ENCODE measurements at places on chromosomes 2 and 18.

- no peak for DNase-seq
These were observed 9.3 kb upstream of the GPR35 start for GRCh38 chr2:240615820-240616547.

DNA sequence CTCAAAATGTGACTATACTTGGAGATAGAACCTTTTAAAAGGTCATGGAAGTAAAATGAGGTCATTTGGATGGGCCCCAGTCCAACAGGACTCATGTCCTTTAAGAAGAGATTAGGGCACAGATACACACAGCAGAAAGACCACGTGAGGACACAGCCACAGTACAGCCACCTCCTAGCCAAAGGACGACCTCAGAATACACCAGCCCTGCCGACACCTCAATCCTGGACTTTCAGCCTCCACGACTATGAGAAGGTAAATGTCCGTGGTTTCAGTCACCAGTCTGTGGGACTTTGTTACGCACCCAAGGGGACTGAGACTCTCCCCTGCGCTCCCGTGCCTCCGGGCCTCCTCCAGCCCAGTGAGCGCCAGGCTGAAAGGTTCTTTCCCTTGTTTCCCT, 30.2 kb upstream of the HPCAL1 start:
- no peak for DNase-seq

- no peak for DNase-seq
These were observed 161.2 kb downstream of the PTPRM start for GRCh38 chr18:7728297-7728696.

DNA sequence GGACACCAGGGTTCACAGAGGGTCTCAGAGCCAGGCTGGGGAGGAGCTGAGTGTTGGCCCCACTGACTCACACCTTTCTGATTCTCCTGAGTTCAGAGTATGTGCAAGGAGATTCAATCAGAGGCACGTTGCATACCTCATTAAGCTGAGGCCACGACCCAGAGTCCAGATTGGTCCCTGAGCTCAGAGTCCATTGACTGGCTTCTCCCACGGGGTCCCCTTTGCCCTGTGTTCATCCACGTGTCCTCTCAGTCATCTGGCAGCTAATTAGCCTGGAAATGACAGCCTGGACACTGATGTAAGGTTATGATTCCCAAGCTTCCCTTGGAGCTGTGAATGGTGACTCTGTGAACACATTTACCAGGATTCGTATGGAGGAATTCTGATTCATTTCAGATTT, 267.2 kb downstream of the SH3BP4 start:
- DNase-seq = no peak

DNA sequence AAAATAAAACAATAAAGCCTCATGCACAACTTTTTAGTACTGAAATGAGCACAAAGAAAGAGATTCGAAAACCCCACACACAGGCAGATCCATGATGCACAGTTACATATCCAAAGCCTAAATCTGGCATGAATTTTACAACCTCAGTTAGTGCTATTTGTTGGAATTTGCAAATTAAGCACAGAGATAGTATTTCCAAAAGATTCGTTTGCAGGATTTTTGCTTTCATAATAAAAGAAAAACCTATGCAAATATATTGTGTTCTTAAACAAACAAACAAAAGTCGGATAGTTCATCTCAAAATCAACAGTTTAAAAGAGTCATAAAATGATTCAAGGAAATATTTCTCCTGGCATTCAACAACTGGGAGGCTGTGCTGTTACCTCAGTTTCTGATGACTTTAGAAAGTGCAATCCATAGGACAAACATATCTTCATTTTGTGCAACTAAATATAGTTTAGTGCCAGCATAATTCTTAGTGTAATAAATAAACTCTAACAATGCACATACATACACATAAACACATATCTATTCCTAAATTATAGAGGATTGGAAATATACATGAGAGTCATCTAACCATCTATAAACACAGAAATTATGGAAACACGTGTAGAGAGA, 10.8 kb downstream of the PAX3 start:
- no peak for DNase-seq

- no peak for DNase-seq
These were observed 138.2 kb downstream of the VAPA start for GRCh38 chr18:10051877-10052631.

GRCh38 chr18:36532394-36532793, 234.9 kb downstream of the FHOD3 start:
- no peak for DNase-seq

DNA sequence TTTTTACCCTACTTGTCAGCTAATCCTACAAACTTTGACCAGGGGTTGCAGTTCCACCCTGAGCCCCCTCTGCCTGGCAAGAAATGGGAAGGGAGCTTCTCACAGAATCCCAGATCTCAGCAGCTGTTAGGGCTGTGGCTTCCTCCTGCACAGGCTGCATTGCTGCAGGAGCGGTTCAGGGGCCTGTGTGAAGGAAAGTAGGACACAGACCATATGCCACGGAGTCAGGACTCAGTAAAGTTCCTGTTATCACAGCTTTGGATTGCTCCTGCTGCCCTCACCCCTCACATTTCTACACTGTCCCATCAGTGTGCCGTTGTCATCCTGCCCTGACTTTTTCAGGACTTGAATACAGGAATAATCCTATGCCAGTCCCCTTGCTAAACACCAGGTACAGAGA, 62.8 kb upstream of the SP3 start:
- no peak for DNase-seq

DNA sequence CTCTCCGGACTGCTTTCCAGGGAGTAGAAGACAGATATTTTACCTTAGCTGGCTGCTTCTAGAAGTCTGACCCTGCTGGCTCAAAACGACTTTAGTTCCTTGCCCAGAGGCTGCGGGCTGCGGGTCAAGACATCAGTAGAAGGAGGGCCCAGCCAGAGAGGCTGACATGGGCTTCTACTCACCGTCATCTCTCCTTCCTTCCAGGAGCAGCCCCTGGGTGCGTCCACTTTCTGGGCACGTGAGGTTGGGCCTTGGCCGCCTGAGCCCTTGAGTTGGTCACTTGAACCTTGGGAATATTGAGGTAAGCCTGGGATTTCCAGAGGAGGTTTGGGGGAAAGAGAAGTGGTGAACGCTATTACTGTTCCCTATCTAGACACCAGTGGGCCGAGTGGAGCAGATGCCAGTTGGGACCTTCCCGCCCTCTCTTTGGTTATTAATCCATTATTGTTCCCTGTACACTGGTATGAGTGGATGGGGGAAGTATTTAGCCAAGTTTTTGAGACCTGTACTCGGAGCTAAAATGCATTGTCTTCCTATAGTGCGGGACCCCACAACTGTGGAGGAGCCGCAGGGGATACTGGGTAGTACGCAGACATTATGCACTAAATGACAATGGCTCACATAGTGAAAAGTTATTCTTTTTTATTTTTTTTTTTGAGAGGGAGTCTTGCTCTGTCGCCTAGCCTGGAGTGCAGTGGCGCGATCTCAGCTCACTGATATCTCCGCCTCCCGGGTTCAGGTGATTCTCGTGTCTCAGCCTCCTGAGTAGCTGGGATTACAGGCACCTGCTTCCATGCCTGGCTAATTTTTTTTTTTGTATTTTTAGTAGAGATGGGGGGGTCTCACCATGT, 26.3 kb upstream of the CASP8 start:
- DNase-seq = no peak

DNA sequence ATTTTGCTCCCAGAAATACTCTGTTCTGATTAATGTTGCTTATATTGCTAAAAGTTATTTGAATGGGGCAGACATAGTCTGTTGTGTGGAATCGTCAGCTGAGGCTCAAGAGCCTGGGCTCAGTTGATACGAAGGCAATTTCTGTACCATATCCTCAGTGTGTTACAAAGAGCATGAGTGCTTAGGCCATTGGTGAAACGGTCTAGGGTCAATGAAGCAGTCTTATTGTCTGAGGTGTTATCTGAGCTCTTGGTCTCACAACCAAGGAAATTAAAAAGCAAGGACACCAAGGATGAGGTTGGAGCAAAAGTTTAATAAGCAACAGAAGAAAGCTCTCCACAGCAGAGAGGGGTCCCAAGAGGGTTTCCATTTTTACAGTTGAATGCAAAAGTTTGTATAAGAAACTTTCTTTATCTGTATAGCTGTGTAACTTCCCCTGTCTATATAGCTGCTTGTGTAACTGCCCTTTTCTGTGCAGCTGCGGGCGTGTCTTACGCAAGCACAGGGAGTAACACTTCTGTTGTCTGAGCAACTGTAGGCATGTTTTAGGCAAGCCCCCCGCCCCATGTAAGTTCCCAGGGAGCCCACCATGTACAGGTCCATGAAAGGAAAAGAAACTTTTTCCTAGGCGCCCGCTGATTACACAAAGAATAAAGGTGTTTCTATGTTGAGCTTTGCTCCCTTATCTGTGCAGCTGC, 40.6 kb upstream of the DSC1 start:
- no peak for DNase-seq

GRCh38 chr2:36128359-36128758, 227.2 kb upstream of the CRIM1 start:
- DNase-seq = no peak

DNA sequence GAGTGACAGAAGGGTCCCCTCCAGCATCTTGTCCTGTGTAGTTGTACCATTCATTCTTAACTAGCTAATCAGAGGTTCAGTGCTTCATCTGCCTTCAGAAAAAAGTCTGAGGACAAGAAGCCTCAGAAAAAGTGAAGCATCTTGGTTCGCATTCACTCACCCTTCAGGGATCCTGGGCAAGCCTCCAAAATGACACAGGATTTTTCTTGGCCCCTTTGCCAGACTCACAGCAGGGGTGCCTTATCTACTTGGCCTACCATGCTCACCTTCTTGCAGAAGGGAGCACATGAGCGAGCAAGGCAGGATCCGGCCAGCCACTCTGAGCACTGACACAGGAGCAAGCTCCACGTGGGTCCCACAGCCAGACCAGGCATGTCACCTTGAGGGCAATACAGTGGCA, 43.1 kb upstream of the XDH start:
- DNase-seq = no peak

DNA sequence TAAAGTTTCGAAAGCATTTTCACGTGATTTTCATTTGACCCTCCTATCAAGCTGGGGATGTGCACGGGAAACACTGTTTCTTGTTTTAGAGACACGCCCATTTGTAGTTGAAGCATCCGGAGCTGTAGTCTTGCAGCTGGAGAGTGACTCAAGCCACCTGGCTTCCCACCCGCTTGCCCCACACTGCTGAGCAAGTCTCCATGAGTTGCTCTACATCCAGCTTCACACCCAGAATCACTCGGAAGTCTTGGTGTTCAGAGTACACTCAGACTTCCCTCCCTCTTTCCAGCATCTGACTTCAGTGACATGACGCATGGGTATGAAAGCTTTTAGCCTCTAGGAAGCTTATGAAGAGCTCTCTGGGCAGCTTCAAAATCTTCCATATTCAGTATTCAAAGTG, 262.4 kb downstream of the NBAS start:
- no peak for DNase-seq

- DNase-seq = no peak
These were observed 38.1 kb downstream of the NUP35 start for GRCh38 chr2:183162362-183162761.

- DNase-seq = no peak
These were observed 1312.6 kb upstream of the CHAC2 start for GRCh38 chr2:52454962-52455361.

DNA sequence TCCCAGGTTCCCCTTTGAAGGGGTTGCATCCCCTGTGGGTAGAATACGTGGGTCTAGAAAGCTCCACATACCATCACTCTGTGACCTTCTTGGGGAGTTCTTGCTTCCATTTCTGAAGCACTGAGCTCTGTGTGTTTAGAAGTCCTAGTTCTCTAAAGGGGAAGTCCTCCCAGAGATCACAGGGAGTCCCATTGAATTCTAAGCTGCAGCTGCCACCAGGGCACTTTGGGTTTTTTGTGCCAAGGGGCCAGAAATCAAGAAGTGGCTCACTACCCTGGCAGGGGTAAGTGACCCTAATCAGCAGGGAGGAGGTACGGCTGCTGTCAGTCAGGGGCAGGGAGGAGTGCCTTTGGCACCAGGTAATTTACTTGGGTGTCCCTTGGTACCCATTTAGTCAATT, 70.9 kb downstream of the EHD3 start:
- DNase-seq = no peak

DNA sequence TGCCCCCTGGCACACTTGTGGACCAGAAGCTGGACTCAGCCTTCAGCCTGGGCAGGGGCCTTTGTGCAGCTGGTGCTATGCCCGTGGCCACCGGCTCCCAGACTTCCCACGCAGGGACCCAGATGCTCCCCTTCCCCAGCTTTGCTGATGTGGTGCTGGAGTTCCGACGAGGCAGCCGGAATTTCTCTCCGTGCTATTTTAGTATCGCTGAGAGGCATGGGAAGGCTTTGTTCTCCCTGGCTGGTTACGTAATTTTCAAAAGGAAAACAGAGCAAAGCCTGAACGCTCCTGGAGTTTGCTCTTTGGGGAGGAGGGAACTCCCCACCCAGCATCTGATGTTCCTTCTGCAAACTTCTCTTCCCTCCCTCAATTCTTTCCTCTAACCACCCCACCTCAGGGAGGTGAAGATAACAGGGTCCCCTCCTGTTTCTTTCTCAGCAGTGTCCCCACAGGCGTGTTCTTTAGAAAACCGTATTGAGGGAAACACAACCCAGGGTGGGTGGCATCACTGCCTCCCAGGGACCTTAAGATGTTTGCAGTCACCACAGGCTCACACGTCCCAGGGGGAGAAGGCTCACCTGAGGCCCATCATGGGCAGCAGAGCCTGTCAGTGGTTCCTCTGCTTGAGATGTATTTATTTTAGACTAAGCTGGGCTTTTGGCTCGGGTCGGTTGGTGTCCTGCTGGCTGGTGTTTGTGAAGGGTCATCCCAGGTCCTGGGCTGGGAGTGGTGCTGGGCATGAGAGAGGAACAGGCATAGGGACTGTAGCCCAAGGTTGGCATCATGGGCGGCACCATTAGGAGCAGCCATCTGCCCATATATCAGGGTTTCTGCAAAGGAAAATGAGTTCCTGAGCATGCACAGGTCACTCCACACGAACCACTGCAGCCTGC, 95.0 kb downstream of the MAPK4 start:
- no peak for DNase-seq

DNA sequence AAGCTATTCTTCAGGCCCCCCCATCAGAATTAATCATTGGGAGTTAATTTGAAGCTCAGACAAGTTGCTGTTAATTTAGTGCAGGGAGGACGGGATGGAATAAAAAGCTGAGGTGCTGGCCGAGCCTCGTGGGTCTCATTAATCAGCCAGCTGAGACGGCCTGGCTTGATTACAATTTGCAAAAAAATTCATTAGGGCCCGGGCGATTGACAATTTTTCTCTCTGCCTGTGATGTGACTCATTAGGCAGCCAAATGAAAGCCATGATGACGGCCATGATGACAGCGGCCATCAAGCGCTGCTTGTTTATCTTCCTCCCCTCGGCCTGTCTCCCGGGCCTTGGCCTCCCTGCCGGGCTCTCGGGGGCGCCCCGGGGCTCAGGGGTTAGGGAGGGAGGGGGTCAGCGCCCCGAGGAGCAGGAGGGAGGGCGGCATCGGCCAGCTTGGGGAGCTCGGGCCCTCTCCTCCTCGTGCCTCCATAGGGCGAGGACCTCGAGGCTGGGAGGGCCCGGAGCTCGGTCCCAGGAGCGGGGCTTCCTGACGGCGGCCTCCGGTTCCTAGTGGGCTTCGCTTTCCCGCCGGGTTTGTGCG, 5.2 kb downstream of the GBX2 start:
- DNase-seq = no peak

- no peak for DNase-seq
These were observed 83.8 kb upstream of the SNTG2 start for GRCh38 chr2:866887-867286.

- DNase-seq = no peak
These were observed 314.8 kb downstream of the MBD2 start for GRCh38 chr18:53909668-53910067.
